ENCODE measurements at places on chromosomes 2 and 18.

GRCh38 chr2:208096080-208096479 is 28.2 kb downstream of the CRYGD start:
- DNase-seq: no peak

DNA sequence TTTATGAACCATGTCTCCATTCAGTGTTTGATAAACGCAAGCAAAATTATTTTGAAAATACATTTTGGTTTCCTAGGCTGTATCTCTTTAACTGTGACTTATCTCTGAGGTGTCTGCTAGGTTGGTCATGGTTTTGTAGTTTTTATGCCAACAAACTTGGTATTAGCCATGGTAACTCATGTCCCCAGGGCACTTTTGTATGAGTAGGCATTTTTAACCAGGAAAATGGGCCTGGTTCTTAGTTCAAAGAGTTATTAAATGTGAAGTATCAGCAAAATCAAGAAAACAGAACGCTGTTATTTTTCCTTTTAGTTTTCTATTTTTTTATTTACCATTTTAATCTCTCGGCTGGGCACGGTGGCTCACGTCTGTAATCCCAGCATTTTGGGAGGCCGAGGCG is 179.3 kb upstream of the LHCGR start:
- no peak for DNase-seq

GRCh38 chr2:204133476-204133875 is 196.9 kb downstream of the ICOS start:
- DNase-seq: no peak

DNA sequence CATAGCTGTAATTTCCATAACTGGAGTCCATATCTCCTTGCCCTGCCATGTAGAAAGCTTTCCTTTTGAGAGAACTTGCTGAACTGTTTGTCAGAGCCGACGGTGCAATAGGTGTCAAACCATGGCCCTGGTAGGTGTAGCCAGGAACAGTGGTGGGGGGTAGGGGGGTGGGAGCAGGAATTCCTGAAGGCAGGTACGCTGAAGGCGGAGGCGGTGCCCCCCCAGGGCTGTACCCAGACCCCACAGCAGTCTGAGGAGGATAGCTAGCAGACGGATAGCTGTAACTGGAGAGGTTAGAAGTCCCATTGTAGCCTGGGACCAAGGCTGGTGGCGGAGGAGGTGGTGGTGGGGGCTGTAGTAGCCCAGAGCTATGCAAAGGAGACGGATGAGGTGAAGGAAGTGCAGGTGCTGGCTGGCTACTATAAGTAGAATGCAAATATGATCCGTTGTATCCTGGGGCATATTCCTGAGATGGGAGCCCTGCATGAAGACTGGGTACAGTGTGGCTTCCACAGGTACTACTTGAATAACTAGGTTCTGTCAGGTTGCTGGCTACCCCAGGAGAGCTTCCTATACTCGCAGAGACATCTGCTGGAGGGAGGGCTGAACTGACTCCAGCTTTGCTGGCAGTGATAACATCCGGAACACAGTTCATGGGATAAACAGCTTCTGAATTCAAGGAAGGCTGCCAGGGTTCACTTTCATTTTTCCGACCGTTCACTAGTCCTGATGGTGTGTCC is 124.8 kb downstream of the FIGN start:
- no peak for DNase-seq

DNA sequence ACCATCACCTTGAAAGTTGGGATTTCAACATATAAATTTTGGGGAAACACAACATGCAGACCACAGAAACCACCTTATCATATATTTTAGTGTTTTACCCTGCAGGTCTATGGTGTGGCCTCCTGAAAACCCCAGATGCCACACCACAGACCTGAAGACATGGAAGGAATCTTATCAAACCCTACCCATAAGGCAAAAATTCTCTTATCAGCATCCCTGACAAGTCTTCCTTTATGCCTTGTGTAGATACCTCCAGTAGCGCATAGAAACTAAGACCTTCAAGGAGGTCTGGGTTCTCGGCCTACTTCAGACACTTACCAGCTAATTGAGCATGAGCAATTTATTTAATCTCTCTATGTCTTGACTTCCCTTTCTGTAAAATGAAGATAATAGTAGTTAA is 59.1 kb upstream of the SLC14A2 start:
- DNase-seq: no peak

- no peak for DNase-seq
Measured at GRCh38 chr2:140593132-140593531, 1537.7 kb downstream of the LRP1B start.

DNA sequence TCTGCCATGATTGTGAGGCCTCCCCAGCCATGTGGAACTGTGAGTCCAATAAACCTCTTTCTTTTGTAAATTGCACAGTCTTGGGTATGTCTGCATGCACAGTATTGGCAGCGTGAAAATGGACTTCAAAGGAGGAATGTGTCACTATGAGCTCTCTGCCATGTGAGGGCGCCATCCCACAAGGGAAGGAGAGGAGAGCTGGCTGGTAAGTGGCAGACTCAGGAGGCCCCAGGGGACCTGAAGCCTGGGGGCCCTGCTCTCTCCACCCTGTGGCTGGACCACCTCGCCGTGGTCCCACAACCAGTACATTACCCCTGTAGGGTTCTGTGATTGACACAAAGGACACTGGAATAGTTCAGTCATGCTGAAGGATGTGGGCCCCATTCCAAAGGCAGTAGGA is 122.1 kb downstream of the RPIA start:
- DNase-seq: no peak

DNA sequence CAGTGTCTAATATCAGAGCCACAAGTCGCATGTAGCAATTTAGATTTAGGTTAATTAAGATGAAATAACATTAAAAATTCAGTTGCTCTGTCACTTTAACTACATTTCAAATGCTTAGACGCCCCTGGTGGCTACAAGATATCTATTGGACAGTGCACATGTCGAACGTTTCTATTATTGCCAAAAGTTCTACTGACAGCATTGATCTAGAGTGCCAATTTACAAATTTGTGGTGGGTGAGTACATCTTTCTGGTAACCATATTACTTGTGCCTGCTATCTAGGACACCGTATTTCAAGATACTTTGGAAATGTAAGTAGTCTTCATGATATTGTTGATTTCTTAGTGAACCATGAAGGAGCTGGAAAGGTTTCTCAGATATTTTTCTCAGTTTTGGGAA is 20.2 kb downstream of the PIK3C3 start:
- no peak for DNase-seq

- DNase-seq: no peak
Measured at GRCh38 chr2:204583773-204584172, 38.5 kb downstream of the PARD3B start.

GRCh38 chr18:22709288-22710060 is 223.7 kb upstream of the RBBP8 start:
- DNase-seq: no peak

- DNase-seq: no peak
Measured at GRCh38 chr2:239827523-239827890, 197.6 kb downstream of the NDUFA10 start.

- no peak for DNase-seq
Measured at GRCh38 chr2:101704816-101705578, 7.5 kb downstream of the MAP4K4 start.

DNA sequence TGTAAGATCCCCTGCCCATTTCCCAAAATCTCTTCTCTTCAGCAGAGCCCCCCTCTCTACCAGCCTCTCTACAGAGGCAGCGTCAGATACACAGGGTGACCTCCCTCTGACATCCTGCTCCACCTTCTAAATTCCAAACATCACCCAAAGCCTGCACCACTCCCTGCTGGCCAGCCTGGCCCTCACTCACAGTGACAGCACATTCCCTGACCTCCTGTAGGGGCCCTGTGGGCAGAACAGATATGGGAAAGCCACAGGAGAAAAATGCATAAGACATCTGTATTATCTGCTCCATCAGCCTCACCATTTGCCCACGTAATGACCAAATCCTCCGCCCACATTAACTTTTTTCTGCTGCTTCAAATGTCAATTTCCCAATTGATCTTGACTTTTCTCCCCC is 40.6 kb downstream of the TRABD2A start:
- DNase-seq: no peak

GRCh38 chr2:17795309-17795708 is 21.0 kb upstream of the MSGN1 start:
- no peak for DNase-seq

- DNase-seq: no peak
Measured at GRCh38 chr2:126644630-126645191, 11.2 kb upstream of the GYPC start.

DNA sequence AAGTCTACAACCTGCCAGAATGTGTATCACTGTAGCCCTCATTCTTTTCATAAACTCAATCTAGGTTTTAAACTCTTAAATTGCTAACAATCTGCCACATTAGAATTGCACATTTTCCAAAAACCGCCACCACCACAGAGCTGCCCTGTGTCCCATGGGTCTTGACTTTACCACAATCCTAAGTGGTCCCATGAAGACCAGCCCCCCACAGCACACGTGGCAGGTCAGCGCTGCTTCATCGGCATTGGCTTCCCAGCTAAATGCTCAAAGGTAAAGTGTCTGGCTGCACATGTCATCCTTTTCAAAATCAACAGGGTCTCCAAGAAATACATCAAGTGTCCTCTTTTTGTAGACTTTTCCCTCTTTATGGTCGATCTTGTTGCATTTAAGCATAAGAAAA is 2.4 kb downstream of the TBC1D8 start:
- no peak for DNase-seq

DNA sequence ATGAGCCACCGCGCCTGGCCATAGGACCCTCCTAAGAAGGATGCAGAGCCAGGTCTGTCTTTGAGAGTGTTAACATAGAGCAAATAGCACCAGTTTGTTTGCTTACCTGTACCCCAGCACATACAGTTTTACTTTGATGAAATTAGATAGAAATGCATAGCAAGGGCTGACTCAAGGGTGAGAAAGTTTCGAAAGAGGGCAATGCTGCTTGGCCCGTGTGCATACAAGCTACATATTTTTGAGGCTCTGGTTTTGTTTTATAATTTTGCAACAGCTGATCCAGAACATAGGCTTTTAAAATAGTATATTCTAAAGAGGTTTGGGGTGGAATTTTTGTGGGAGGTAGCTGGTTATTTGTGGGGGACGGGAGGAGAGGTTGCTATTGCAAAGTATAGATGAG is 151.7 kb downstream of the MCFD2 start:
- DNase-seq: no peak

DNA sequence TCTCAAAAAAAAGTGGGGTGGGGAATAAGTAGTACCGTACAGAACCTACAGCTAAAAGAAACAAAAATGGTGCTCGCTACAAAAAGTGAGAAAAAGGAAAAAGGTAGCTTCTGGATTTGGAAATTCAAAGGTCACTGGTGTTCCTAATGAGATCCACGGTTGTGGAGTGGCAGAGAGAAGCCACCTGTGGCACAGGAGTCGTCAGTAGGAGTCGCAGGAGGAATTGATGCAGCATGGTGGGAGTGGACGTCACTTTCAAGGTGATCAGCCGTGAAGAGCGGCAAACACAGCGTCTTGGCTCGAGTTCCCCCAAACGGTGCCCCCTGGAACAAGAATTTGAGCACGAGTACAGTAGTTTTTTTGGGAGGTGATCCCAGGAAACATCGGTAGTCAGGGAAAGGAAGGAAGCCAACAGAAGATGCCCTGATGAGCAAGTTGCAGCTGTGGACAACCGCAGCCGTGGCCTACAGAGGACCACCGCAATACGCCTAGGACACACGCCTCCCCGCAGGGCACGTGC is 1.4 kb upstream of the TTL start:
- DNase-seq: no peak

GRCh38 chr2:189412330-189412953 is 28.8 kb upstream of the WDR75 start:
- DNase-seq: peak; percentile 39

DNA sequence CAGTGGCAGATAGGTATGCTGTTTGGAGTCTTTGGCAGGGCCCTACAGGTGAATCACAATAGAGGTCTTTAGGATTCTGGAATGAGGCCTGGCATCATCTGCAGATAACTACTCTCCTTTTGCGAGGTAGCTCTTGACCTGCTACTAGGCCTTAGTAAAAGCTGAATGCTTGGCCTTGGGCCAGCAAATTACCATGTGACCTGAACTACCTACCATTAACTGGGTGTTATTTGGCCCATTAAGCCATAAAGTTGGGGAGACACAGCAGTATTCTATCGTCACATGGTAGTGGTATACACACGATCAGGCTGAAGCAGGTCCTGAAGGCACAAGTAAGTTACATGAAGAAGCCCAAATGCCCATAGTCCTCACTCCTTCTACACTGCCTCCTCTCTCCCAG is 178.2 kb downstream of the PPP1R1C start:
- DNase-seq: no peak

DNA sequence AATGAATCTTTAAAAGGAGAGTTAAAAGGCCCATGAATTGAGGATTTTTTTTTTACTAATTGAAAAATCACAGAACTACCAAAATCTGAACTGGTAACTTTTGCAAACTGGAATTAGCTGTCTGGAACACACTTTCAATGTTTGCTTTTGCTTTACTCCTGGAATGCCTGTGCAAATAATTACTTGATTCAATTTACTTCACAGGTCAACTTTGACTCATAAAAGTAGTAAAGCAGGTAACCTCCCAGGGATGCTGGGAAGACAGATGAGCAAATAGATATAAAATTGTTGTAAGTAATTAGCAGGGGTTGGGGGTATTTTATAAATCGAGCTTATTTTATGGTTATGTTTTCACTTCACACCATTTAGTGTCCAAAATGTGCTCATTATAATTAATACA is 398.3 kb upstream of the HNRNPA3 start:
- no peak for DNase-seq

DNA sequence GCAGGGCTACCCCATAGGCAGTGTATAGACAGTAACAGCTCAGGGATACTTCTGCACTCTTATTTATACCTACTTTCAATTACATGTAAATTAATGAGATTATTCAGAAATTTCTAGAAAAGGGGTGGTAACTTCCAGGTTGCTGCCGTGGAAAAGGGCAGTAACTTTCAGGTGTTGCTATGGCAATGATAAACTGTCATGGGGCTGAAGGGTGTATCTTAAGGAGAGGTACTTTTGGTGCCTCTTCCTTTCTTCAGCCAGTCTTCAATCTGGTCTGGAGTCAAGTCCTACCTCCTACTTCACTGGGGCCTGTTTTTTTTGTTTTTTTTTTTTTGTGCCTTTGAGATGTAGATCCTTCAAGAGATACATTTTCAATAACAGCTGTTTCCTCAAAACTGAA is 35.2 kb upstream of the DNAJC10 start:
- no peak for DNase-seq

DNA sequence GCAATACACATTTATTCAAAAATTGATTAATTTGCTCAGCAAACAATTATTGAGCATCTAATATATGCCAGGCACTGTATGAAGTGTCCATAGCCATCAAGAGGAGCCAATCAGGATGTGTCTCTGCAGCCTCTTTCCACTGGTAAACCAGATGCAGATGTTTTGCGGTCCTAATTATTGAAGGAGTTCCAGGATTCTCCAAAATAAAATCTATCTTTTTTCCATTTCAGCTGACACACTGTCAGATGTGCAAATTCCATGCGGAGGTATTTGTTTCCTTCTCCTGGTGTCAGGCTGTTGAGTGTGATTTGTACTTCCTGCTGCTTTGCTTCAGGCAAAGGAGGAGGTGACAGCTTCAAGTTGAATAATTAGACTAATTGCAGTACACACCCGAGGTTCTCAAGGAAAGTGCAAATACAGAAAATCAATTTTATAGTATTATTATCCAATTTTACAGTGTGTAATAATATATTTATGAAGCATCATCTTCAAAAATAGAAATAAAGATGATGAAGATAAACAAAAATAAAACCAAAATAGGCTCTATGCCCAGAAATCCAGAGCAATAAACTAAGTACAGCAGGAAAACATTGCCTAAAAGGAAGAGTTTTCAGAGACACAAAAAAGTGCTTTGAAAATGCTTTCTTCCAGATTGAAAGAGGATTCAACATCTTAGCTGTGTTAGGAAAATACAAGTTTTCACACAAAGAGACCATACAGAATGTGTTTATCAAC is 1352.9 kb upstream of the CHAC2 start:
- no peak for DNase-seq

- no peak for DNase-seq
Measured at GRCh38 chr2:232668805-232669444, 28.2 kb upstream of the GIGYF2 start.

All from activated CD4-positive, alpha-beta T cell treated with anti-CD3 and anti-CD28 coated beads, Interleukin-2, amount 50 U/mL, for 4 hours (primary cell).